ENCODE measurements at places on chromosomes 16 and 17.

DNA sequence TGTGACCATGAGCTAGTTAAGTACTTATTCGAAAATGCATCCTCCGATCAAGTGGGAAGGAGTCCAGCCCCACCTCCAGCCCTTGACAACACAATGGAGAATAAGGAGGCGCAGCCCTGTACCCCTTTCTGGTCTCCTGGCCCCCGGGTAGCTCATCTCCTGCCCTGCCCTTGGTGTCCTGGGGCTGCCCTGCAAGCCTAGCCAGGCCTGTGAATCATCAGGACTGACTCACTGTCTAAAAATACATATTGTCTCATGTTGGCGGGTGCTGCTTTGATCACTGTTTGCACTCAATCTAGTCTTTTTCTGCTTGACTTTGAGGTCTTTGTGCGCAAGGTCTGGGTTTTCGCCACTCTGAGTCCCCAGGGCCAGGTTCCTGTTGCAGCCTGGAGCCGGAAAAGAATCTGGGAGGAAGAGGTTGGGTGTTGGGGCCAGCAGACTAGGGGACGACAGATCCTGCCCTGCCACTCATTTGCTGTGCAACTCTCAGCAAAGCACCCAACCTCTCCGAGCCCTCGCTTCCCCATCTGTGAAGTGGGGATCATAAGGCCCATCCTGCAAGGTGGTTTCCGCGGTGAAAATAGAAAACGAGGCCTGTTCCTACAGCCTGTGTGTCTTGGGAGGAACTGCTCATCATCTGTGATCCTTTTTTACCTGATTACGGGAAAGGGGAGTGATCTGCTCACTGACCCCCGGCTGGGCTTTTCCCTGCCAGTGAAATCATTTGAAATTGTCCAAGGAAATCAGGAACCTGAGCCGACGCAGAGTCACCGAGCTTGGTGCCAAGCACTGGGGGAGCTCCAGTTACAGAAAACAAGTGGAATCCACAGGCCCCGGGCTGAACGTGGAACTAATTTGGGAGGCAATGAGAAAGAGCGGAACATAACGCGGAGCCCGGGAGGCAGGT is 230.4 kb downstream of the PARN start:
- no peak for DNase-seq

DNA sequence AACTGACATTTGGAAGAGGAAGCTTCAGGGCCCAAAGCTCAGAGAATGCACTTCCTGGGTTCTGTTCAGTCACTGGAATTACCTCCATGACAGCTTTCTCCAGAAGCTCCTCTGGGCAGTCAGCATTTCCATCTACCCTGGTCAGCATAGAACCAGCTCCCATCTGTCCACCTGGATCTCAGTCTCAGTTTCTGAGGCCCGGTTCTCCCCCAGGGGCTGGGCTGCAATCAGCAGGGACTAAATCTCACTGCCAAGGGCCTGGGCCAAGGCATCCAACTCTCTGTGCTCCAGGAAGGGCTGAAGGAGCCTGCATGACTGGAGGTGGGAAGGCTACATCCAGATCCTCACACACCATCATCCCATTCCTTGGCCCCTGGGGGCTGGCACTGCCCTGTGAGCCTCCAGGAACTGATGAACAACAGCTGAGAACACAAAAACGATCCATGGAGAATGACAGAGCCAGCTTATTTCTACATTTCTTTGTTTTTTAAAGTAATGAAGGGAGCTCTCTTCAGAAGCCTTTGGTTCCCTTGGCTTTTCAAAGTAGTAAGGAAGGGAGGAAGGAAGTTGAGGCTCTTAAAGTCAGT is 66.3 kb upstream of the MRTFB start:
- no peak for DNase-seq

DNA sequence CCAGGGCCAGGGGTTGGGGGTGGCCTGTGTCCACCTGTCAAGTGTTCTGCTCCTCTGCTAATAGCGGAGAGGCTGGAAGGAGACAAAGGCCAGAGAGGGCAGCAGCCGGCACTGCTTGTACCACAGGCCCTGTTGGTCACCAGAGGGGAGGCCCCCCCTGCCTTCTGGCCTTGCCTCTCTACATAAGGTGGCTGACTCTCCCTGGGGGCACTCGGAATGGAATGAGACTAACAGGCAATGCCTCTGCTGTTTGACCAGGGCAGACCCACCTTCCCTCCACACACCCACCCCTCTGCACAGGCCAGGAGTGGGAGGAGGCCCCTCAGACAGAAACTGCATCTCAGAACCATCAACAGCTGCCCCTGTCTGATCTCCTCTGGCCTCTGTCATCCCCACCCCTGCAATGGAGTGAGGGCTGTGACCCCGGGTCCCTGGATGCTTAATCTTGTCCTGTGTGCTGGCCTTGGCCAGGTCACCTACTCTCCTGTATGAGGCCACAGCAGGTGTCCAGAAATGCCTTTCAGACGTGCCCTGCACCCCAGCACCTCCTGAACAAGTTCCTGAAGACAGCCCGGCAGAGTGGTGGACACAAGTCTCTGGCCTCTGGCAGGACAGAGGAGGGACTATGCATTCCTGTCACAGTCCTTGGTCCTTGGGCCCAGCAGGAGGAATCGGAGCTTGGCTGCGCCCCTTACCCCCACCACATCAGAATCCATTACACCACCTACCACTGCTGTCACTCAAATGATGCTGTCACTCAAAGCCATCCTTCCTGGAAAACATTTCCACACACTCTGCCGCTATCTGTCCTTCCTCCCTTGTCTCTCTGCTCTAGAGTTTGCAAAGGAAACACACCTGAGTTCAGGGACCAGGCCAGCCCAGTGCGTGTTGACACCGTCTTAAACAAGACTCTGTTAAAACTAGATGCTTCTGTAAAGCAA is 107.5 kb upstream of the ZNF750 start:
- DNase-seq: no peak

DNA sequence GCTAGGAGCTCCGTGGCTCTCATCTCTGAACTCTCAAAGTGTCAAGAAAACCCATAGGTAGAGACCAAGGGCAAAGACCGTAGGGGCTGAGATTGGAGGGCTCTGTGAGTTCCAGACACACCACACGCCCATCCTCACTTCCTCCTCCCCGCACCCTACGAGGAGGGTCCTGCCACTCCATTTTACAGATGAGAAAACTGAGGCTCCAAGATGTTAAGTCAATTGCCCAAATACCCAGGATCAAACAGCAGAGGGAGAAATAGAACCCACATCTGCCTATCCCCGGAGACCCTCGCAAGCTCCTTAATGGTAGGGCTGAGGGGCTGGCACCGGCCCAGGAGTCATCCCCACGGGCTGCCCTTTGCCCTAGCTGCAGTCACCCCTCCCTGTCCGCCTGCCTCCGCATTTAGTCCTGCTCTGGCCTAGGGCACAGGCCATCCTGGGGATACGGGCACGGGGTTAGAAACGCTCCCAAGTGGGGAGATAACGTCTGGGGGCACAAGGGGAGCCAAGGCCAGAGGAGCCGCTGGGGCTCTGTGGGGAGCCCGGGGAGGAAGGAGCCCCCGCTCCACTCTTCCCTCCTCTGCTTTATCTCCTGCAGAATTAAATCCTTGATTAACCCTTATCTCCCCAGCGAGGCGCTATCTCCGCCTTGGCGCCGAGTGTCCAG is 54.1 kb upstream of the ZC3H18 start:
- no peak for DNase-seq

- no peak for DNase-seq
These were observed at the start of gene ZG16 for GRCh38 chr16:29777576-29778350. Gene ZG16 (plus strand): TSS chr16:29778256. CDS start chr16:29779267, 1,011 bp downstream.

GRCh38 chr17:79792984-79793923 is 3.6 kb downstream of the CBX8 start:
- no peak for DNase-seq

GRCh38 chr16:58885528-58886170 is 151.5 kb upstream of the GOT2 start:
- no peak for DNase-seq

GRCh38 chr17:77901481-77901880 is 57.0 kb upstream of the TNRC6C start:
- no peak for DNase-seq

DNA sequence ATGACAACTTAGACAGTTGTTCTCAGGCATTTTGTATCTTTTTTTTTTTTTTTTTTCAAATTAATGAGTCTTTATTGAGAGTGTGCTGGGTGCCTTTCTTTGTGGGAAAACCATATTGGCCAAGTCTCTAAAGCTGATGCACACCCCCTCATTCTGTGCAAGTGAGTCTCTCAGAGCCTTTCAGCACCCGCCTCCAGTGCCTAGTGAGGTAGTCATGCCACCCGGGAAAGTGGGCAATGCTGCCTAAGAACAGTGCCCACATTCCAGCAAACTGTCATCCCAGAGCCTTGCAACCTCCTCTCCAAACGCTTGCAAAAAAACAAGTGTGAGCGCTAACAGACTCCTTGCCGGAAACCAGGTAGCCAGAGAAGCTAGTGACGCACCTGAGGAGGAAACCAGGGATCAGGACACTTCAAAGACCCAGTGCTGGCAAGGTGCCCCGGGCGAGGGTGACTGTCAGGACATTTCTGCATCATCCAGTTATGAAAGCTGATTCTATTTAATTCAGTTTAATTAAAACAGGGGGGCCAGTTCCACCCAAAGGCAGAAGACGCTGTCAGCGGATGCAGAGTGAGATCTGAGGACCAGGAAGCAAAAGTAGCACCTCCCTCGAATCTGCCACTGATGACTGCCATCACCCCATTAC is 34.9 kb downstream of the SMARCE1 start:
- no peak for DNase-seq

DNA sequence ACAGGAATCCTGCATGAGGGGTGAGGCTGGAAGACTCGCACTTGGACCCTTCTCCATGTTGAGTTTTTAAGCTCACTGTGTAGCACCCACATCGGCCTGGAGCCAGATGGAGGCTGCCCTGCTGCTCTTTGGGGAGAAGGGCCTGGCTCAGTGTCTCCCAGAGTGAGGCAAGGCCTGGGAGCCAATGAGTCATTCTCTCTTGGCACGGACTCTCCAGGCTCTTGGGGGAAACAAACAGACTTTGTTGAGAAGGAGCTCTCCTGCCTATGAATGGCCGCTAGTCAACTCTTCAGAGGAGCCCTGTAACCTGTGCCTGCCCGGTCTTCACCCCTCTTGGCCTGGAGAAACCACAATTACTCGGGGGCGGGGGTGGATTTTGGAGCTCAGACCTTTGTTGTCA is 50.8 kb upstream of the MAF start:
- no peak for DNase-seq

- DNase-seq: no peak
These were observed 10.8 kb upstream of the RIPOR1 start for GRCh38 chr16:67517661-67518423.

- DNase-seq: no peak
These were observed 594.8 kb upstream of the CDH5 start for GRCh38 chr16:65771707-65772106.

- no peak for DNase-seq
These were observed 21.6 kb downstream of the VAC14 start for GRCh38 chr16:70779361-70779760.

DNA sequence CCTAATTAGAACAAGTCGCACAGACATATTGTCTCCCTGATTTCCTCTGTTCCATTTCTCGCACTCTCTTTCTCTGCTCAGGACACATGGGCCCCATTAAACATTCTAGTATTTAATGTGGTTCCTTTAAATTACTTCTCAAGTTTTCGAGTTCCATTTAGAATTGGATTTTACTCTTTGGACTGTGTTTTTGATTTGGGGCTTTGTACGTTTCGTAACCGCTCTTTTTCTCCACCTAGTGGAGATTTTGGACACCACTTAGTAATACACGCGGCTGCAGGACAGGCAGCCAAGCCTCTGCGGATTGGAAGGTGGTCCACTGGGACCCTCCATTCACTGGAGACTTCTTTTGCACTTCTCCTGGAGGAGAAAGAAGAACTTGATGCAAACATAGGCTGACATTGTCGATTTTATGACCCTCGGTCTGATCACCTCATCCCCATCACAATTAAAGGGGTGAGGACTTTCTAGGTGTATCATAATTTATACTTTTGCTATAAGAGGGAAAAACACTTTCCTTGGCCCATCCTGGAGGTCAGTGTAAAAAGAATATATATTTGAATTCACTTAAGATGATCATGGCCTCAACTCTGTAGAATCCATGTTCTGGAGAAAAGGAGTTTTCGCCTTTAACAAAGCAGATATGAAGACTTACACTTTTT is 85.7 kb downstream of the NOG start:
- no peak for DNase-seq

DNA sequence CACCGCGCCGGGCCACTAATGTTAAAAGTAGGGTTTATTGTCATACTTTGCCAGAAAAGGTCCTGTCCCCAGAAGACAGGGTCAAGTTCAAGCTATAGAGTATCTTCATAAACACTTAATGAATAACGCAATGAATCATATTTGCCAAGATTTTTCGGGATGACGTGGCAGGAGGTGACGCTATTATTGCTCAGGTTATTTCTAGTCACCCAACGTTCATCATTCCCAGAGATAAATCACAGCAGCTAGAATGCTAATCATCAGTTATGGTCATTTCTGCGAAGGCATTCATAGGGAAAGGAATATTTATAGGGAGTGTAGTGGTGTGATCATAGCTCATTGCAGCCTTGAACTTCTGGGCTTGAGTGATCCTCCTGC is 2.0 kb downstream of the TMC5 start:
- no peak for DNase-seq

DNA sequence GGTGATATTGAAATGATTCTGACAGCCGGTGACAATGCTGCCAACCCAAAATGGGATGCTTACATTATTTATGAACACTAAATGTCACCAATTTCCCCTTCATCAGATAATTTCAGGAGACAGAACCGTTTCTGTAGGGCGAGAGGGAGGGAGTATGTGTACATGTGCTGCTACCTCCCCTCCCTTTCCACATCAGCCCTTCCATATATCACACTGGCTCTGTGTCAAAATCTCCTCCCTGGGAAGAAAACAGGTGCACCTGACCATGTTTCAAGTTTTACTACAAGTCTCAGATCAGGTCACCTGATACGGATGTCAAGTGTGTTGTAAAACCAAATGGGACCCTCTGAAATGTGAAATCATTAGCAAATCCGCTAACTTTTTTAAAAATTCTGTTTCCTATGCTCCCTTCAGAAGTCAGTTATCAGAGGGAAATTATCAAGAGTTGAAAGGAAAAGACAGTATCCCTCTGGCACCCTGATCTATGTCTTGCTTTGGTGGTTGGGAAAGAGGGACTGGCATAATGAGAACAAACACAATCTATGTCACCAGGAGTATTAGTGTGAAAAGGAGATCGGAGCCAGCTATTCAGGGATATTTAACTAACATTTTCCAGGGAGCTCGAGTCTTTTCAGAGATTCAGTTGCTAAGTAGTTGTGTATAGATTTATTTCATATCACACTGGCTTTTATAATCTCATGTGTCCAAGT is 1002.3 kb upstream of the CDH8 start:
- no peak for DNase-seq

GRCh38 chr17:72441909-72442308 is 321.1 kb downstream of the SOX9 start:
- DNase-seq: no peak

- DNase-seq: no peak
These were observed 132.4 kb upstream of the CHMP6 start for GRCh38 chr17:80859002-80859941.

DNA sequence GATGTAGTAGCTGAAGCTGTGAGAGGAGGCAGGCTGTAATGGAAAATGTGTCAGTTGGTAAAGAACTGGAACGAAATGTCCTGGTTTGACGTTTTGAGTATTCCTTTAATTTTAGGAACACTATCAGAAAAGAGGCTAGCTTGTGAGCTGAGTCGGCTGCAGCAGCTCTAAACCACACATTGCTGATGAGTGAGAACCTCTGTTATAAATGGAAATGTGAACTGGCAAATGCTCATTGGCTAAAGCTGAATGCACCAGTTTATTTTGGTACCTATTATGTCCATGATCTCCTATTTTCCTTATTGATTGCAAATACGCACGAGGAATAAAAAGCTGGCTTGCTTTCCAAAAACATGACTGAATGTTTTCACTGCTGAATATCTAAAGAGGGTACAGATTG is 11.0 kb upstream of the WIPI1 start:
- DNase-seq: no peak

All from stimulated activated CD8-positive, alpha-beta memory T cell treated with anti-CD3 and anti-CD28 coated beads, Interleukin-4, amount 100 ng/mL, for 1 hour (primary cell).